ENCODE measurements at places on chromosomes 2 and 18.

- no peak for DNase-seq
These were observed 257.2 kb upstream of the THUMPD2 start for GRCh38 chr2:40036241-40036640.

DNA sequence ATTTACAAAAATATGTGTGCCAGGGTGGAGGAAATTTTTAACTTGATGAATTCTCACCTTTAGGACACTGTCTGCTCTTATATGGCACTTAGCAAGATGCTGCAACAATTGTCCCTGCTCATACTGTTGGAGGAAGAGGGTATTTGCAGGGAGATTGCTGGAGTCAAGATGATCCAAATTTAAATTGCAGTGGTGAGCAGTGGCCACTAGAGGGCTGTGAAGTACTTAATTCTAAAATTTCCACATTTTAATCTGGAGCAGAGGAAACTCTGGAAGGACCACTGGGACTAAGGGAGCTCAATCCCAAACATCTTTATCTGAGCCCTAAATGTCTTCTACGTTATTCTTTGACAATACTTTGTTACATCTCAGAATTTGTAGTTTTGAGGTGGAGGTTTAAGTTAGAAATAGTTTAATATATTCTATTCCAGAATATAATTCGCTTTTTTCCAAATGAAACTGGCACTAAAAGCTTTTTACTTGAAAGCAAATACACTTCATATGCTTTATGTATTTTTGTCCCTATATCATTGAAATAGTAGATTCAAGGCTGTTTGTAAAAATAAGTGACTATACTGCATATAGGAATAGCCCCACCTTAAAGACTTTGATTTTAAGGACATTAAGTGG, 33.0 kb upstream of the PTH2R start:
- DNase-seq, result peak; percentile 48

DNA sequence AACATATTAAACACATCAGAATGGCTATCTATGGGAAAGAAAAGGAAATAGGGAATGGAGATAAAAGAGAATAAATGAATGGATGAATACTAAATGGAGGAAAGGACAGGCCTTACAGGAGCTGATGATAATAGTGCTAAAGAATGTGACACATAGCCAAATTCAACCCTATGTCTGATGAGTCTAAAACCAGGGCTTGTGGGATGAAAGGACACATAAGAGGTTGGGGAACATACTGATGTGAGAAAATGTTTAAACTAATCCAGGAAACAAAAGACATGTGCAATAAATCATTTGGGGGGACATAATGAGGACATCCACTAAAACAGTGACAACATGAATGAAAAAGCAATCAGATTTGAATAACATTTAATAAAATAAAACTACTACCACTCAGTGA, 120.0 kb downstream of the DYM start:
- DNase-seq, result no peak

DNA sequence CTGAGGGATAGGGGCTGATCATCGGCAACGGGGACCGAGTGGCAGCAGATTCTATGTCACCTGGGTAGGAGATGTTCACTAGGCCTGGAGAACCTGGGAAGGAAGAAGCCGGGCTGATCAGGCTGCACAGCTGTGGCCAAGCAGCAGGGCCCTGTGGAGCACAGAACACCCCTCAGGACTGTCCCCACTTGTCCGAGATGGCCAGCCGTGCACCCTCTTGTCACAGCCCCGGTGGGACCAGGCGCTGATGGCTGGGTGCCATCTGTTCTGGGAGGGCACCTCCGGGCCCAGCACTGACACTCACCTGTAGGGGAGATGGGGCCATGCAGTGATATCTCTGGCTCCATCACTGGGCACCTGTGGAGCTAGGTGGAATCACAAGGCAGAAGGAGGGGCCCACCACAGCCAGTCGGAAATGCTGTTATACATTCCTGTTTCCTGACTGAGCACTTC, 217.9 kb upstream of the RAB6C start:
- DNase-seq, result no peak

GRCh38 chr2:149423630-149424029, 93.2 kb downstream of the LYPD6 start:
- DNase-seq, result no peak

DNA sequence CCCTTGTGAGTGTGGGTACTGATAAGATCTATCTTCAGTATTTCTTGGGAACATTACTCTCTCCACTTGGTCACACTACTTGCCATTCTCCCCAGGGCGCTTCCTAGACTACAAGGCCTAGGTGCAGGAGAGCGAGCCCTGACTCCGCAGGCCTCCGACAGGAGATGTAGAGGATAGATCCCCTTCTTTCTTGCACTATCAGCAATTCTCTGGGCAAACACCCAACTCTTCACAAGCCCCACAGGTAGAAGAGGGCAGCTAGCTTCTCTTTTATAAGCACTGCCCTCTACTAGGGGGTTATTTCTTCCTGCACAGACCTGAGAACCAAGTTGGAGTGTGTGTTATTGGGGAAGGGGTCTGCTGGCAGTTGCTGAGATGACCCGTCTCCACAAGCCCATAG, 10.7 kb upstream of the RMDN2 start:
- no peak for DNase-seq

DNA sequence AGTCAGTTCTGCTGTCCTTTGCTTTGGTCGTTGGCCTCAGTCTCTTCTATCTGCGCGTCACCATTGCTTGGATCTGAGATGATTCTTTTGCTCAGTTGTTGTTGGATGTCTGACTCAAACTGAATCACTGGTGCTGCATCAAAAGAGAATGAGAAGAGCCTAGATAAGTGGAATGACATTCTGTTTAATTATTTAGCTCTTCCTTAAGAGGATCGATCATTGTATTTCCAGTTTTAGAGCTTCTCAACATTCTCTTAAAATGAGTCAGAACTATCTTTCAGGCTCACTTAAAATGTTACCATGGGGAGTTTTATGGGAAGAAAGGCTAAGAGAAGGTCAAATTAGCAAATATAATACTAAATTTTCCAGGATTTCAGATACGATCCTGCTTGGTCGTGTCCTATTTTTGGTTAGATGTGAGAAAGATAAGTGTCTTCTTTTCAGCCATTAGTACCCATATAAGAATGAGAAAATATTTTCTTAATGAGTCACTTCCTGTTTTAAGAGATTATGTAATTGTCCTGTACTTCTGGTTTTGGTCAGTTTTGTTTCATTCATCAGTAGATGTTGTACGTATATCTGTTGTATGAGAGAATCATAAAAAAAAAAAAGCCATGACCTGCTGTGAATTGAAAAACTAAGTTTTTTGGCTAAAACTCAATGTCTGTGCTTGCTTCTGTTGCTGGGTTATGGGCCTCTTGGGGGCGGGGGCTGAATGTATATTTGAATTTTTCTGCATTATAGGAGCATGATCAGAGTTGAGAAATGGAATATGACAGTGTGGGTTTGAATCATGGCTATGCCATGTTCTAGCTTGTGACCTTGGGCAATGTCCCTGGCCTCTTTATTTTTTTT, 31.6 kb upstream of the CASP10 start:
- DNase-seq, result no peak

DNA sequence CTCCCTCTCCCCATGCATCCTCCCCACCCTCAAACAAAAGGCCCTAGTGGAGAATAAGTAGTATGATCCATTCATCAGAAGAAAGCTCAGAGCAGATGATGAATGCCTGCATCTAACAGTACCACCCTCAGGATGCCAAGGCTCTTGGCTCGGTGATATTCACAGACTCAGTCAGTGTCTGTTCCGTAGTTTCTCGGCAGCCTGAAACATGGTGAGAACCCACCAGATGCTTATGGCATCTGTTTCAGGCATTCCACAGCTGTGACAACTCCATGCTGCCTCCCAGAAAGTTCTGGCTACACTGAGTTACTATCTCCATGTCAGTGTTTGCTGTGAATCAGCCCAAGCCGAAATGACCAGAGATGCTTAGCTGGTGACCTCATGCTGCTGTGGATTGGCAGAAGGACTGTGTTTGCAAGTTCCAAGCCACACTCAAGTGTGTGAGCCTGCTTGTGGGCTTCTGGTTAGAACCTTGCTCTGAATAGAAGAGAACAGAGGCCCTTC, 83.9 kb downstream of the WDSUB1 start:
- no peak for DNase-seq

DNA sequence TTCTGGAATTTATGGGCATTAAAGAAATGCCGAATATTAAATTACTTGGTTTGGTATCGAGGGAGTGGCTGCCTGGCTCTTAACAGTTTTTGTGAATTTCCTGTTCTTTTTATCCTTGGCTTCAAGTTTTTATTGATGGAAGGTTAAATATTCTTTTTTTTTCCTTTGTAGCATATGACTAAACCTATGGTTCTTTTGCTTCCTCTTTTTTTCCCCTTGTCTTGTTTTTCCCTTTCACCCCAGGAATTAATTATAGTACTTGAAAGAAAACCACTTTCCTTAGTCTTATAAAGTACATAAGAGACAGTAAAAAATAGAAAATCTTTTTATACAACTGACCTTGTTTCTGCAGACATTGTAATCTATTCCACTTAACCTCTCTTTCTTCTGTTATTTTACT, 42.4 kb downstream of the MGAT5 start:
- no peak for DNase-seq

DNA sequence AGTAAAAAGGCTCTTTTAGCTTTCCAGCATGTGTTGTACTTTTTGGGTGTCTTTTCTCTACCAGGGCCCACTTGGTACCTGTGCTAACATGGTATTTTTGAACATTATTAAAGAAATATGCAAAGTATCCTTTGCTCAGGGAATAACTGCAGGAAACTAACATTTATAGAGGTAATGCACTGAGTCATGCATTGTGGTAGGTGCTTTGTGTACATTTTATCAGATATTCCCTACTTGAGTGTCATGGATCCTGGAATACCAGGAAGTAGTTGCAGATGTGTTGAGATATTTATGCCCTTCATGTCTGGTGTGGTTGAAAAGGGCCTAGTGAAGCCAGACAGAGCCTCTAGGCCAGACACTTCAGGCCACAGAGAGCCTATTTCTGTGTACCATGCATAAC, 215.5 kb upstream of the CYRIA start:
- DNase-seq, result no peak

- no peak for DNase-seq
These were observed 176.2 kb upstream of the HDAC4 start for GRCh38 chr2:239576784-239577685.

DNA sequence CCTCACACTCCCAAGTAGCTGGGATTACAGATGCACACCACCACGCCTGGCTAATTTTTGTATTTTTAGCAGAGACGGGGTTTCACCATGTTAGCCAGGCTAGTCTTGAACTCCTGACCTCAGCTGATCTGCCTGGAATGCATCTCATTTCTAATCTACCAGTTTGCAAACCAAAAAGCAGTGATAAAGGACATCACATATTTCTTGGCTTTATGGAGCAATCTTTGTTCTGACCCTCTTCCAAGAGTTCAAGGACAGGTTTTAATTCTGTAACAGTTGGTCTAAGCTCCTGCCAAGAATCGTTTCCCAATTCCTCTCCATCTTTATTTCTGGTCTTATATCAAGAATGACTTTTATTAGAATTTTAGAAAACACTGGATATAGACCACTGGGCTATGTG, 67.7 kb downstream of the SLC40A1 start:
- no peak for DNase-seq

GRCh38 chr2:8993902-8994278, 9.6 kb downstream of the MBOAT2 start:
- DNase-seq, result no peak

DNA sequence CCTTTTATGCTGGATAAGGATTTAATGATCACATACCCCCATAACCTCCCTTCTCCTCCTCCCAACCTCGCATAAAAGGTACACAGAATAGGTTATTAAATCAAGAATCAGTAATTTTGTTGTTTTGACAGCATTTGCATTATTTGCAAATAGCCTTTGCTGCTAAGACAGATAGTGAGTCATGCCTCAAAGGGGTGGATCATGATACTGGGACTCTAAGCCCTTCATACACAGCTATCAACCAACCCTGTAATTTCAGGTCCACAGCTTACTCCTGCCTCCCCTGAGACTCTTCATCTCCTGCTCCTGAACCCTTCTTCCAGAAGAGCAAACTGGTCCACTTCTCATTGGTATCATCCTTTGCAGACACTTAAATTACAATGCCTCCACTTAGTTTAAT, 73.8 kb upstream of the KLHL29 start:
- DNase-seq, result no peak

GRCh38 chr2:73851274-73851673, 22.5 kb downstream of the STAMBP start:
- peak; percentile 19 for DNase-seq

DNA sequence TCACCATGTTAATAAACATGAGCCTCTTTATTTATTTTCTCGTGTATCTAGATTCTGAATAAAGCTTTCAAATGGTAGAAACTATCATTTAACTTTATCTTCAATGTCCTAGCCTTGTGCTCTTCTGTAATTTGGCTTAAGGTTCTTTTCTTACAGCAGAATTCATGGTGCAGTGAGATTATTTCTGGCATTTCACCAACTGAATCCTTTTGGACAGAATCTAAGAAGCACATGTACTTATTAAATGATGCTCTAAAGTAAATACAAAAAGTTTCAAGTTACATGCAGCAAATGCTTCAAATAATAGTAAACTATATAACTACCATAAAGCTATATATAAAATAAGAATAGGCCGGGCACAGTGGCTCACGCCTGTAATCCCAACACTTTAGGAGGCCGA, 65.9 kb downstream of the AP1S3 start:
- DNase-seq, result no peak

DNA sequence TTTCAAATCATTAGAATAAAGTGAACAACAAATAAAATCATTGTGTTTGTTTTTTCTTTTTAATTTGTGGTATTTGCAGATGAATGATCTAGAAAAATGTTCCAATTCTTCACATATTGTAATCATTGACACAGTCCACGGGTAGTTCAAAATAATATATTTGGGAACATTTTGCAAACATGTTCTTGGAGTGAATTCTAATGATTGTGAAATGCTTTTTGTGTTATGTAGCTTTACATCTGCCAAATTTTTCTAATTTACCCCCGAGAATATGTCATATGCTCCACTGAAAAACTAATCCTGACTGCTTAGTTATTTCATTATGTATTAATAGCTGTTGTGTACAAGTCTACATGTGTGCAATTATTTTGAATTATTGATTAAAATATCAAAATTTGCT, 1468.4 kb upstream of the NXPH2 start:
- no peak for DNase-seq

DNA sequence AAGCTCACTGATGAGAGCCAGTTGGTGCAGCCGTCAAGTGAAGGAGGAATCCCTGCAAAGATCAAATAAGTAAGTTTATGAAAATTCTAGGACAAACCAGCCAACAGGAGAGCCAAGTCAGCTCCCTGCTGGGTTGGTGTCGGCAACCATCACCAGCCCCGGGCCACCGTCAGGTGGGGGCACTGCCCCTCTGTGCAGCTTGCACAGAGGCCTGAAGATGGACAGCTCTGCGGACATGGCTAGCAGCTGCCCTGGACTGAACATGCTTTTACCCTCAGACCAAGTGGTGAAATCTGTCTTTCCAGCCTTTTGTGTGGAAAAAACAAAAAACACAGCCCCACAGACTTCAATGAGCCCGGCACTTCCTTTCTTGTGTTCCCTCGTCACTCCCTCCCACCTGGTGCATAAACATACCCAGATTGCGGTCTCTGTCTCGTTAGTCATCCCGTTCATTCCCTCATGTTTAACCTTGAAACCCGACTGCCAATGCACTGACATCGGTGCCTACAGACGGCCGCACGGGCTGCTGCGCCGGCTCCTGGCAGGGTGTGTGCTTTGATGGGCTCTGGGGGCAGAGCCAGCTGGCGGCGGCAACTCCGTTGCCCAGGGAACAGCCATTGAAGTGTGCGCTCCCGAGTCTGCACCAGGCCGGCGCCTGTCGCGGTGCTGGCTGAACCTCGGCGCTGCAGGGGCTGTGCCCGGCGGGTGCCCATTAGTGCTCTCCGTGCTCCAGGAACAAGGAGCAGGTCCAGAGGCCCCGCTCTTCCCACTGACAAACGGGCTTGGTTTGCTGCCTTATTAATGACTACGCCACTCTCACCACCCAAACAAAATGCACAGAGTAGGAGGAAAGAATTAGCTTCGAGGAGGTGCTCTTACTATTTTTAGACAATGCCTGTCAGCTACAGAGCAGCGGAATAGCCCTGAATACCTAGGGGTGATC, 95.3 kb downstream of the EIPR1 start:
- DNase-seq, result no peak

All from WERI-Rb-1 (cell line).